GM12878 (cell line): ENCODE measurements at places on chromosomes 3 and 15. TPM values are rescaled to one million over a fixed set of nuclear protein-coding genes. Genes with fewer than 3 reads are reported as not detected.

The LRTM1 gene
- total RNA-seq: not detected in 2 replicates

The VPS33B gene
- total RNA-seq: 19.8 and 20.0 TPM in 2 replicates

The WDR73 gene
- 13.6 and 21.6 TPM in 2 replicates for total RNA-seq

The CLDN11 gene
- total RNA-seq: 0.15 and 0.29 TPM in 2 replicates

The RUBCN gene
- 74.8 and 79.9 TPM in 2 replicates for total RNA-seq

The GOLGA8G gene
- total RNA-seq: not detected in 2 replicates

The RFTN1 gene
- 166 and 176 TPM in 2 replicates for total RNA-seq

The NEO1 gene
- total RNA-seq: 0.32 and 0.62 TPM in 2 replicates

The COMMD2 gene
- 34.6 and 36.3 TPM in 2 replicates for total RNA-seq

The REC114 gene
- total RNA-seq: not detected in 2 replicates

The SLC24A5 gene
- not detected in 2 replicates for total RNA-seq

The SLC2A2 gene
- total RNA-seq: 0.10 and 0.19 TPM in 2 replicates

The EFCC1 gene
- not detected in 2 replicates for total RNA-seq

The CASR gene
- 0.13 and 0.27 TPM in 2 replicates for total RNA-seq

The POMGNT2 gene
- total RNA-seq: 0.13 and 0.15 TPM in 2 replicates

The GTF2E1 gene
- 22.8 and 24.9 TPM in 2 replicates for total RNA-seq

The TM4SF18 gene
- total RNA-seq: not detected in 2 replicates

The GOLGA8S gene
- total RNA-seq: not detected in 2 replicates

The UPK1B gene
- total RNA-seq: not detected in 2 replicates

The PCOLCE2 gene
- total RNA-seq: 0.41 and 1.1 TPM in 2 replicates

The CFAP20DC gene
- total RNA-seq: 1.8 and 2.0 TPM in 2 replicates

The TRIM59 gene
- total RNA-seq: 27.2 and 29.6 TPM in 2 replicates

The SH3BP5 gene
- 60.5 and 64.6 TPM in 2 replicates for total RNA-seq

The GUCA1C gene
- not detected in 2 replicates for total RNA-seq

The LRRC58 gene
- total RNA-seq: 17.9 and 19.7 TPM in 2 replicates

The SH3GL3 gene
- total RNA-seq: not detected in 2 replicates
